ENCODE measurements at places on chromosomes 12 and 14. TPM values are rescaled to one million over a fixed set of nuclear protein-coding genes. Genes with fewer than 3 reads are reported as not detected.

The IL25 gene
- total RNA-seq: not detected

The SERPINA3 gene
- not detected for total RNA-seq

The CPNE6 gene
- not detected for total RNA-seq

The PTMS gene
- 40.2 TPM for total RNA-seq

The HAL gene
- 0.52 TPM for total RNA-seq

The MYL6B gene
- 451 TPM for total RNA-seq

Measured in skeletal muscle tissue (tissue), 5 donors.